ENCODE measurements at places on chromosomes 5 and 9.

- no peak for DNase-seq
Observed at GRCh38 chr5:19777363-19777762, 210.6 kb downstream of the CDH18 start.

DNA sequence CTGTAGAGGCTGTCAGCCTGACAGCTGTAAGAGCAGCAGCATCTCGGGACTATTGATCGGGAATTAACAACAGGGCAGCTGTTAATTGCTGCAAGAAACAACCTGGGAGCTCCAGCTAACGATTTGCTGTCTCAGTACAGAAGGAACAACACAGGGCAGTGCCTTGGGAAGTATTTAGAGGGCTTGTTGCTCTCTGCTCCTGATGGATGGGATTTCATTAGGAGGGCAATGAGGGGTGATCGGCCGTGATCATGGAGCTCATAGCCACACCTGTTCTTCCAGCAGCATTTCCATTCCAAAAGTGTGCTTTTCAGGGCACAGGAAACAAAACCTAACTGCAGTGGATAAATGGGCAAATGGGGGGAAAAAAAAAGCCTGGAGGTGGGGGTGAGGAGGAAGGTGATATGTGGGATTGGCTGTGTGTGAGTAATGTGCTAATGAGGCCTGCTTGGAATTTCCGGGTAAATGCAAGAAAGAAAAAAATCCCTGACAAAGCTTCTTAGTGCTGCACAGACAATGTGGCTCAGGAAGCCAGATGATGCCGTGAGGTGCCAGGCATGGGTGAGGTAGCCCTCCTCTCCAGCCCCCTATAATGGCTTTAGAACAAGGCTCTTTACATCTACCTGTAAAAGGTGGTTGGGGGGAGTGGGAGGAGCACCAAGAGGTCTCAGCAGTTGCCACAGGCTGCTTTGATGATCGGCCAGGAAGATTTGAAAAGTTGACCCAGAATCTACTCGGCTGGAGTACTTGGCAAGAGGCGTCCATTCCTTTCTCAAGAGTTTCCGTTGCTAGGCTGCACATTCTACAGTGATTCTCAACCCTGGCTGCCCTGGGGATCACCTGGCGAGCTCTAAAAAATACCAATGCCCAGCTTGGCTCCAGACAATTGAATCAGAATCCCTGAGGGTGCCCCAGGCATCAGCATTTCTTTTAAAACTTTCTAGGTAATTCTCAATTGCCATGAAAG is 139.5 kb upstream of the KLF9 start:
- DNase-seq: no peak

GRCh38 chr9:86099701-86100364 is 475 bp upstream of the GOLM1 start:
- no peak for DNase-seq

GRCh38 chr5:137453483-137454080 is 45.5 kb downstream of the SPOCK1 start:
- no peak for DNase-seq
